ENCODE measurements at places on chromosomes 16 and 17.

DNA sequence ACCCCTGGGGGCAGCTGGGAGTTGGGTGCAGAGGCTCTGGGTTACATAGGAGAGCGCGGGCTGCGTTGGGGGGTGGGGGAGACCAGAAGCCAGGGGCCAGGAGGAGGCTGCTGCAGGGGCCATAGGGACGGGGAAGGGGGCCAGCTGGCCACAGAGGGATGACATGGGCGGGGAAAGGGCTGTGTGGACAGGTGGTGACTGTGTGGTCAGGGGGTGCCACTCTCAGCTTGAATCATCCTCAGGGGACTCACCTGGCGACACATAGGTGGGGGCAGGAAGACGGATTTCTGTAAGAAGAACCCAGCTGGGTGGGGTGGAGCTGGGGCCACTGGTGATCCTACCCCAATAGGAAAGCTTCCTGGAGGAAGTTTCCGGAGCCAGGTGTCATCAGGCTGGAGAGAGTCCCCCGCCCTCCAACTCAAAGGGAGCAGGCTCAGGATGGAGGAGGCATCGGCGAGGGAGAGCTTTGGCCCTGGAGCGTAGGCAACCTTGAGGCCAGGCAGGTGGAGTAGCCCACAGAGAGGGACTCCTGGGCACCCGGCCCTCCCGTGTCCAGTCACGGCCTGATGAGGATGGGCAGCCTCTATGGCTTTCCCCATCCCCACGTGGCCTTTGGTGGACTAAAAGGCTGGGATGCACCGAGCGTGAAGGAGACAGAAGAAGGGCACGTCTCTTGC, 1.2 kb downstream of the TRPV3 start:
- no peak for DNase-seq

DNA sequence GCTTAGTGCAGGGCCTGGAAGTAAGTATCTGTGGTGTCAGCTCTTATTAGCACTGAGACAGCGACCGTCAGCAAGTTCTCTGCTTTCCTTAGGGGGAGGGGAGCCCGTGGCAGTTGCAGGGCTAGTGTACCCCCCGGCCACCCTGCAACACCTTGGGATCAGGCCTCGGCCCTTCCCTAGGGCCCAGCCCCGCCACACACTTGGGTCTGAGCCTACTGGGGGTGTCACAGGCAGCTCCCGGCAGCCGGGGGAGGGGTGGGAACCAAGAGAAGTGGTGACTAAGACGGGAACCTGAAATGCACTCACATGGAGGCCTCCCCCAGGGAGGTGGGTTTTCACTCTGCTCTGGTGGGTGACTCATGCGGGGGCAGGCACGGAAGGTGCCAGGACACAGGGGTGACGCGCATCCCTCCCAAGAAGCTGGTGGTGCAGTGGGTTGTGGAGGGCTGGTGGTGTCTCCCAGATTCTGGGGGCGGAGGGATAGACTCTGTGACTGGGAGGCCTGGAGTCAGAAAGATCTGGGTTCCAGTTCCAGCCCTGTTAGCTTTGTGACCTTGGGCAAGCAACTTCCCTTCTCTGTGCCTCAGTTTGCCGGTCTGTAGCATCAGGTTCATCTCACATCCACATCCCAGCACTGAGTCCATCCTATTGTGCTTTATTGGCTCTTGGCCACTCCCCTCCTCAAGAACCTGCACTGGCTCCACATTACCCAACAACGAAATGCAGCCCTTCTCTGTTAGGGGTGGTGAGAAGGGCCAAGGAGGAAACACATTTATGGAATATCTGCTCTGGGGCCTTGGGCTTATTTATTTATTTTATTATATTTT, 44.5 kb downstream of the LAT start:
- peak; percentile 64 for DNase-seq

DNA sequence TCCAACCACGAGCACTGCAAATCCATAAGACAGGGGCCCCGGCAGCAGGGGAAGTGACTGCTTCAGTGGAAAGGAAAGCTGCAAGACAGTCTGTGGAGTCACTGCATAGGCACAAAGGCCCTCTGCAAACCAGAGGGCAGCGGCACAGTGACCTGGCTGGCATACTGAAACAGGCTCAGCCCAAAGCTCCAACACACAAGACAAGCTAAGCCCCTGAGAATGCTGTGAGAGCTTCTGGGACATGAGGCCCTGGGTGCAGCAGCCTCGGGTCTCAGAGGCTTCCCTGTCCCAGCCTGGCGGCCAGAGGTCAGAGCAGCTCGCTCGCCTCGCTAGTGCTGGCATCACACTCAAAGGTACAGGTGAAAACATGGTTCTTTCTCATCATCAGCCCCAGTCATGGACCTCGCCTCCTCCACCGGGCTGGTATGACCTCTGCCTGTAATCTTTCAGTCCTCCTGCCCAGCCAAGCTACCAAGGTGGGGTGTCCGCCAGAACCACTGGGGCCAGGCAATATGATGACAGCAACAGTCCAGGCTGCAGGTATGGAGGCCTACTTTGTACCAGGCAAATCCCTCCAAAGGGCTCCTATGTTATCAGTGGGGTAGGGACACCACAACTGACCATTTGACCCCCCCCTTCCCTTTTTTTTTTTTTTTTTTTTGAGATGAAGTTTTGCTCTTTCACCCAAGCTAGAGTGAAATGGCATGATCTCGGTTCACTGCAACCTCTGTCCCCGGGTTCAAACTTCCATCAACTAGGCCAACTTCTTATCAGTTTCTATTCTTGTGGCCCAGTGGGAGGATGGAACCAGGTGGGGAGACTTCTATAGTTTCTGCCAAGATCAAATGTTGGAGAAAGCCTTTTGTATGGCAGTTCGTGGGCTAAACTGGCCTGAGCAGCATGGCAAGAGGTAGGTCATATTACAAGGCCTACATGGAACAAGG, 19.2 kb downstream of the ST3GAL2 start:
- DNase-seq: no peak

- no peak for DNase-seq
These were observed 211.3 kb downstream of the FOXL1 start for GRCh38 chr16:86789621-86790051.

DNA sequence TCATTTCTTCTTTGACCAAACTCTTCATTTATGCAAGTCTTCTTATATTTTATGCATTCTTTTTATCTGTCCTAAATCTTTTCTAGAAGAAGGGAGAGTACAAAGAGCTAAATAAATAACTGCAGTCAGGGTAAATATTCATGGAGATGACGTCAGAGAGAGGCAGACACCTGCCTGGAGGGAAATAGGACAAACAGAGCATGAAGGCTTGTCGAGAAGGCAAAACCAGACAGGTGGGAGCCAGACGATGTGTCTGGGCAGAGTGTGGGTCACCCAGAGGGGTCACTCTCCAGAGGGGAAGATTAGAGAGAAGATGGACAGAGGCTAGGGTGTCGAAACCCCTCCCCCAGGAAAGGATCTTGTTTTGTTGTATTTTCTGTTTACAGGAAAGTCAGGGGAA, 78.3 kb upstream of the RPL38 start:
- no peak for DNase-seq

GRCh38 chr16:73023752-73024570, 24.0 kb downstream of the ZFHX3 start:
- no peak for DNase-seq

GRCh38 chr16:14510939-14511799, 118.9 kb downstream of the PARN start:
- no peak for DNase-seq

- no peak for DNase-seq
These were observed 13.9 kb downstream of the EIF4A3 start for GRCh38 chr17:80132906-80133625.

DNA sequence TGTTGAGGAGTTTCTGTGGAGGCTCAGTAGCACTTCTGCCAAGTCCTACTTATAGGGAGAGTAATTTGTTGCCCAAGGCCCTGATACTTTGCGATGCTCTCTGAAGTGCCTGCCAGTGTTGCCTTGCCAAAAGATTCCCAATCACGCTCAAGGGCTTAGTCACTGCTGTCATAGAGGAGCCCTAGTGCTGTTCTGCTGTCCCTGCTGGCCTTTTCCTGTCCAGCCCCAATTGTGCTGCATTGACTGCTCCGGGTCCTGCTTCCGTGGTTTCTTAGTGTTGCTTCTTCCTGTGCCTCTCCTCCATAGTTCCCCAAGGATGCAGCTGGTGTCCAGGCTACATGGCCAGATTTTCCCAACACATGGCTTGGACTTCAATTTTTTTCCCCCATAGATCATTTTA, 13.9 kb downstream of the NUP93 start:
- no peak for DNase-seq

- no peak for DNase-seq
These were observed 2.0 kb downstream of the ASGR2 start for GRCh38 chr17:7112510-7113108.

DNA sequence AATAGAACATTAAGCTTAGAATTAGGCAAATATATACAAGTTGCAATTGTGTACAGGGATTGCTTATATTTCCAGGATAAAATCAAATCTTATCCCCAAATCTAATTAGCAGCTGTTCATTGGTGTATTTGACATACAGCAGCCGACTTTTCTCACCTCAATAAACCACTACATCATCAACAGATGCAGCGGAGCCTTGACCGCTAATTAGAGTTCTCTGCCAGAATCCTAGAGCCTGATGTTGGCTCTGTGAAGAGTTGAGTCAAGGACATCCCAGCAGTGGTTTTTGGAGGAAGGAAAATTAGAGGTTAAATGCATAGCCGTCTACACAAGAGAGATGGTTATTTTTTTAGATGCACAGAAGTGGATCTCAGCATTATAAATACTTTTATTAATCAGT, 221.9 kb upstream of the CACNG5 start:
- no peak for DNase-seq

- DNase-seq: no peak
These were observed 6.1 kb upstream of the SPN start for GRCh38 chr16:29656688-29657523.

- DNase-seq: no peak
These were observed 190.7 kb upstream of the KCNJ16 start for GRCh38 chr17:69884356-69884755.

DNA sequence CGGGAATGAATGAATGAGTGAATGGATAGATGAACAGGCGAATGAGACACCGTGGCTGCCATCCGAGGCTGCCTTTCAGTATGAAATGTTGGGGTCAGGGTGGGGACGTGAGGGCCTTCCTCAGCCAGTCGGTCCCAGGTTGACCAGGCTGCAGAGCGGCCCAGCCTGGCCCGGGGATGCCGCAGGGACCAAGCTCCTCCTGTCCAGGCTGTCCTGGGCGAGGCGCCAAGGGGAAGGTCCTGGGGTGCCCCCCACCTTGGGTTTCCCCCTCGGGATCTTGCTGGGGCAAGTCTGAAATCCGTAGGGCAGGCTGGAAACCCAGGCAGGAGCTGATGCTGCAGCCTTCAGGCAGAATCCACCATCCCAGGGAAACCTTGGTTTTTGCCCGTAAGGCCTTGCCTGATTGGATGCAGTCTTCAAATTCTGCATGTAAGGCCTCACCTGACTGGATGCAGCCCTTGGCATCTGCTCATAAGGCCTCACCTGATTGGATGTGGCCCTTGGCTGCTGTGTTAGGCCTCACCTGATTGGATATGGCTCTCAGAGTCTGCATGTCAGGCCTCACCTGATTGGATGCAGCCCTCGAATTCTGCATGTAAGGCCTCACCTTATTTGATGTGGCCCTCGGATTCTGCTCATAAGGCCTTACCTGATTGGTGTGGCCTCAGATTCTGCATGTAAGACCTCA, 61.7 kb upstream of the ZNF469 start:
- DNase-seq: no peak

GRCh38 chr17:68566442-68566738, 34.8 kb downstream of the FAM20A start:
- DNase-seq: no peak

GRCh38 chr16:25922438-25922837, 230.7 kb downstream of the HS3ST4 start:
- no peak for DNase-seq

DNA sequence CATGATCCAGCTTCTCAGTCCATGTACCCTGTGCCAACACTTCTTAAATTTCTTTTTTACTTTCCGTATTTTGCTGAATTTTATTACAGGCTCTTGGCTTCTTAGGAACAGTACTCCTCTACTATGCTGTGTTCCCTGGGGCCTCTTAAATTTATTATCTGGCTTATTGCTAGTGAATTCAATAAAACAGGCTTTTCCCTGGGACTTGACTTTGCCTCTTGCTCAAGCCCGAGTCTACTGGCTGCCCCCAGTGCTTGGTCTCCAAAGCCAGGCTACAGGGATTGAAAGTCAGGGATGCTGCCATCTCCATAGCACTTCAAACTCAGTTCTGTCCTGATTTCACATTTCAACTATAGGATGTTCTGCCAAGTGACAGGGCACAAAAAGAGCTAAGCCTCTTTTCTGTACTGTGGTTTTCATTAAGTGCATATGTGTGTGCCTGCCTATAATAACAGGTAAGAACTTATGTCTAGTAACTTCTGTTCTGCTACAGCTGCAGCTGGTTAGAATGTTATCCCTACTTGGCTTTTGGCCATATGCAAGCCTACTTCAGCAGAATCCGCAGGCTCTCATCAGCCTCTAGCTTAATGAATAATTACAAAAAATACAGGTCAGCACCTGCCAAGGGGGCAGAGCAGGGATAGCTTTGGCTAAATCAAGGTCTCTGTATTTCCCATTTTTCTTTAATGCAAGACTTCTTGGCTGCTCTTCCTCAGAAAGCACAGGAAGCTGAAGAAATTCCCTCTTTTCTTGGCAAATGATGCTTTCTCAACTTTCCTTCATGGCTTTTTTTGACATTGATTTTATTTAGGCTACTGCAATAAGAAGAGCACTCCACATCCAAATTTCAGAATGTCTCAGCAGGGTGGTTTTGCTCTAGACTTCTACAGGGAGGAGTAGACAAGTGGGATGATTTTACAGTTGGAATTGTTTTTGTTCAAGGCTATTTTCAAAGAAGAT, 8.2 kb downstream of the FAM20A start:
- DNase-seq: no peak

- DNase-seq: no peak
These were observed 27.0 kb downstream of the AXIN1 start for GRCh38 chr16:325375-326145.

Data from activated T-cell treated with anti-CD3 and anti-CD28 coated beads for 1 hour (primary cell).